ENCODE measurements at places on chromosomes 2 and 18.
A peak's percentile ranks its signal among the peaks of the same experiment; 100 is the strongest.

DNA sequence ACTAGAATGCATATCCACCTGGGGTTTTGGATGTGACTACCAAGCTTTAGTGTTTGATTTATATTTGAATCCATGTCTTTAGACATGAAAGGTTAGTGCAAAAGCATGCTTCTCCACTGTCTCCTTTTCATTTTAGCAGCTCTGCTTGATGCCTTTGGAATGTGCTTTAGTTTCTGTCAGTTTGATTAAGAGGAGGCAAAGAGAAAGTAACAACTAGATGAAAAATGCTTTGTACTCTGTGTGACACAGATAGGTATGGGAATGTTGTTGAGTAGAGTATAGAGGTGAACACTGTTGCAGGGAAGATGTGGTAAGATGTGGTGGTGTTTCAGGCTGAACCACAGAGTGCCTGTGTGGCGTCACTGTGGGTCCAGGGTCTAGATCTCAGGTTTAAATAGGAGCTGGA is 19.8 kb downstream of the PIK3C3 start:
- no peak for DNase-seq

DNA sequence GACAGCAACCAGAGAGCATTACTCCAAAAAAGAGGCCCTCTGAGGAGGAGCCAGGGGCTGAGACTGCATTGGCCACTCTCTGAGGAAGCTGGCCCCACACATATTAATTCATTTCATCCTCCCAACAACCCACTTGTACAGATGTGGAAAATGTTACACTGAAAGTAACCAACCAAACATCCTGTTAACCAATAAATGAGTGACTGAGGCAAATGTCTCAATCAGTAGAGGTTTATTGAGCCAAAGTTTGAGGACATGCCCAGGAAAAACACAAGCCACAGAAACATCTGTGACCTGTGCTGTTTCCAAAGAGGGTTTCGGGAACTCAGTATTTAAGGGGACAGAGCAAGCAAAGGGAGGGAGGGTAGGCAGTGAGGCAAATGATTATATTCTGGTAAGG is 53.0 kb downstream of the SKA1 start:
- DNase-seq: no peak

- no peak for DNase-seq
Observed at GRCh38 chr2:196520605-196521004, 118.9 kb upstream of the CCDC150 start.

- peak; percentile 44 for DNase-seq
Observed at GRCh38 chr2:24613154-24613814, 122.2 kb downstream of the NCOA1 start.

- DNase-seq: peak; percentile 58
Observed at GRCh38 chr2:9753665-9754531, 89.4 kb upstream of the TAF1B start.

DNA sequence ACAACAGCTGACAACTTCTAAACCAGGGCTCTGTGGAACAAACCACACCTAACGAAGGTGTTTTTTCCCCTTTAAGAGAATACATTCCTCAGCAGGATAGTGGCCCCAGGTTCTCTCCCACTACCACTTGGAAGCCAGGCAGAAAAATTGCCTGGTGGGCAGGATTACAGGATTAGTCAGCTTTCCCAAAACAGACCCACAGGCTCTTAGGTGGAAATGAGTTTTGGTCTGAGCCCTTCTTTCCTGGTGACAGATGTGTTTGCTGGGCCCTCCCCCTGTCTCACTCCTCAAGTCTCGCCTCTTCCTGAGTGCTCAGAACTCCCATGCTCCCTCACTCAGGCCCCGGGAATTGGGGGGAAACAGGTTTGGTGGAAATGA is 139.4 kb upstream of the HAAO start:
- DNase-seq: no peak

DNA sequence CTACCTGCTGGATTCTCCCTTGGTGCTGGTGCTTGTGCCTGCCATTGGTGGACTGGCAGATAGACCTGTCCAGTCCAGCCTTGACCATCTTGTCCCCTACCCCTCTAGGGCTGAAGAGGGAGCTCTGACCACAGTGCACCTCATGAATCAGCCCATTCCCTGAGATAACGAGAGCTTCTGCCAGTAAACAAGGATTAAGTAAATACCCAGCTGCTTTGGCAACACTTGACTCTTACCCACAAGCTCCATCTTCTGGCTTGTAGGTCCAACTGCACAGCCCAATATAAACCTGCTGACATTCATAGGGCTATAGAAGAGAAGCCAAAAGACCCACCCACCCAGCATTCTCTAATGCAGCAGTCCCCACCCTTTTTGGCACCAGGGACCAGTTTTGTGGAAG is 186.4 kb downstream of the PIK3C3 start:
- no peak for DNase-seq

- no peak for DNase-seq
Observed at GRCh38 chr2:20423847-20424246, 23.0 kb upstream of the RHOB start.

- no peak for DNase-seq
Observed at GRCh38 chr2:3039188-3040065, 338.2 kb downstream of the EIPR1 start.

GRCh38 chr2:112723995-112724394 is 3.2 kb downstream of the NT5DC4 start:
- no peak for DNase-seq
